Fibroblast of skin of abdomen (primary cell): ENCODE measurements at places on chromosomes 6 and 20.
A peak's percentile ranks its signal among the peaks of the same experiment; 100 is the strongest.

DNA sequence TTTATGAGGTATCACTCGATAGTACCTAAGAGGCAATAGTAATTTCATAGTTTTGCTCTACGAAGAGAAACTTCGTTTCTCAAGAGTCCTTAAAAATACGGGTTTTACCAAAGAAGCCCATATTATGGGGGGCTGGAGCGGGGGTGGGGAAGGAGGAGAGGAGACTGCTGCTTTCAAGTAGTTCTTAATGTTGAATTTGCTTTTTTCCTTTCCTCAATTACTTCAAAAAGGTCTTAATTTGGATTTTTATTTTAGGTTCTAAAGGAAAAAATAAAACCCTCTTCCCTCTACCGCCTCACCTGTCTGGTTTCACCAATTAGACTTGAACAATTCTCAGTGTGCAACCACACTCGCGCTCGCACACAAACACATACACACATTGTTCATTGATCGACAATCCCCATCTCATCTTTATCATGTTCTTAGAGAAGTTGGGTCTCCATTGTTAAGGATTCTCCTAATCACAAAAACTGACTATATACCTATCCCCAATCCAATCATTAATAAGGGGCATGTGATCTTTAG, 97.2 kb downstream of the HFE start:
- DNase-seq = no peak

DNA sequence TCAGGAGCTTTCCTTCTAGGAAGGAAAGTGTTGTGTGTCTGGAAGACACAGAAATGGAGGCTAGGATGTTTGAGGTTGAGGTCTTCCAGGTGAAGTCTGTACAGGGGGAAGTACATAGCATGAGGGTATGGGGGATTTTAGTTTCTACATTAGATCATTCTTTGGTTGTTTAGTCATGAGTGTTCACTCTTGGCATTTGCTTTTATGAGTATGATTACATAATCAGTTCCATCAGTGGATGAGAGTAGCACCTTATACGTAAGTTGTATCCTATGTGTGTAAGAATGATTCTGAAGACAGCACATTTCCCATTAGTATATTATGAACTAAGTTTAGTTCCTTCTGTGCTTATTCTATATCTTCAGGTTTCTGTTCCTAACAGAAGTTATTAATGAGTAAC, 1.9 kb downstream of the CDYL start:
- DNase-seq = peak; percentile 13

GRCh38 chr6:13099771-13100170, 228.6 kb downstream of the TBC1D7 start:
- DNase-seq = no peak

- no peak for DNase-seq
Measured at GRCh38 chr6:331622-332521, 39.6 kb downstream of the DUSP22 start.

- DNase-seq = no peak
Measured at GRCh38 chr20:18692447-18692846, 104.6 kb downstream of the DTD1 start.
